Upper lobe of left lung (tissue), 6 donors: ENCODE measurements at places on chromosomes 16 and 17. TPM values are rescaled to one million over a fixed set of nuclear protein-coding genes. Genes with fewer than 3 reads are reported as not detected.

The CTRB1 gene
- not detected for total RNA-seq

The RPRML gene
- total RNA-seq, result not detected

The LRRC37A gene
- 1.6 TPM for total RNA-seq

The IRF8 gene
- 141 TPM for total RNA-seq

The PRKCA gene
- total RNA-seq, result 16.1 TPM

The UBTF gene
- 73.1 TPM for total RNA-seq

The EXOC7 gene
- total RNA-seq, result 133 TPM

The P4HB gene
- 450 TPM for total RNA-seq

The ZNF385C gene
- 1.6 TPM for total RNA-seq

DNA sequence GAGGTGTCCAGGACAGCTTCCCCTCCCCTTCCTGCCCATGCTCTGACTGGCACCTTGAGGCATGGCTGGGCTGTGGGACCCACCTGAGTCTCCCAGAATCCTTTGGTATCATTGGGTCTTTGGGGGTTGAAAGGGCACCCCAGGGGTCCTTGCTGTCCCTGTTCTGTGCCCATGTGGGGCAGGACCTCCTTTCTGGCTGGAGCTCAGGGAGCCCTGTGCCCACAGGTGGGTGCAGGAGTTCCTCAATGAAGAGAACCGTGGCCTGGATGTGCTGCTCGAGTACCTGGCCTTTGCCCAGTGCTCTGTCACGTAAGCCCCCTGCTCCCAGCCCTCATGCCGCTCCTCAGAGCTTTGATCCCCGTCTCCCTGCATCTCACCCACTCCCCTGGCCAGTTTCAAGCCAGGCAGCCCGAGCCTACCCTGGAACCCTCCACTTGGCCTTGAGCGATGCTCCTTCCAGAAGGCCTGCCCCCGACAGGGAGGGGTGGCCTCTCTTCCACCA, 11.8 kb downstream of the FMNL1 start:
- peak; percentile 22 for DNase-seq

DNA sequence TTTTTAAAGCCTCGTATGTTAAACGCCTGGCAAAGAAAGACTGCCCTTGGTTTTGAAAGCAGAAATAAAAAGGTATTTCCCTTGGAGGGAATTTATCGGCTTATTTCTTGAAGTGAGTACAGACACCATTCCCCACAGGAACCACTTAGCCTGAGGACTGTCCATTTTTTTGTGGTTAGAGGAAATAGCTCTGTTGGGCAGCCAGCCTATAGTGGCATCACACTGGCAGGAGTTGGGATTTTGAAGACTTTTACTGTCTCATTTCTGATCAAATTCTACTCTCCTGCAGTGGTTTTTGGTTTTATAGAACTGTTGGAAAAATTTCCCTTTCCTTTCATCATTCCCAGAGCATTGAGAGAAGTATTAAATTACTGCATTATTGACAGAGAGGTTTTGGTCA, 34.1 kb upstream of the CDC6 start:
- DNase-seq, result no peak

DNA sequence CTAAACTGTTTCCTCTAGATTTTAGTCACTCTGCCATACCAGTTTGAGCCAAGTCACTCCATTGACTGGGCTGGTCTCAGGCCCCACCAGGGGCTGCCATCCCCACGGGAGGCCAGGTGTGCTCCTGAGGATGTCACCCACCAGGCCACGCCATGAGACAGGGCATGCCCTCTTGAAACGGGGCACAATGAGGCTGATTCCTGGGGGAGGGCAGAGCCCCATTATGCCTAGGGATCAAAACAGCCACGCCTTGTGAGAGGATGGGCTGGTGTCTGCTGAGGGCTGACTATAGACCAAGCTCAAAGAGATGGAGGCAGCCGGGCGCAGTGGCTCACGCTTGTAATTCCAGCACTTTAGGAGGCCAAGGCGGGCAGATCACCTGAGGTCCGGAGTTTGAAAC, 21.5 kb downstream of the GINS2 start:
- no peak for DNase-seq

- DNase-seq, result no peak
Observed at GRCh38 chr17:81057079-81057730, 22.3 kb downstream of the BAIAP2 start.

DNA sequence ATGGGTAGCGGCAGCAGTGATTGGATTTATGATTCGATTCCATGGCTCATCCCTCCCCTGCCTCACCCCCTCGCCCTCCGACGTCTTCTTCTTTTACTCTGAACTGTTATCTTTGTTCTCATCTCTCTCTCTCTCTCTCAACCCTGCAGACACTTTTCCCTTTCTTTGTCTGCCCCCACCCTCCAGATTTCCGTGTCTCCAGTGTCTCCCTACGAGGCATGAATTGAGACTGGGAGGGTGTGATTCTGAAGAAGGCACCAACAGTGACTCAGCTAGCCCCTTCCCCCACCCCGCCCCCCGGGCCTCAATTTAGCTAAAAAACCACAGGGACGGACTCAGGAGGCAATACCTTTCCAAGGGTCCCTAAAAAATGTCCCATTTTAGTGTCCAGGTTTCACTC, 47.6 kb upstream of the STH start:
- DNase-seq, result no peak

DNA sequence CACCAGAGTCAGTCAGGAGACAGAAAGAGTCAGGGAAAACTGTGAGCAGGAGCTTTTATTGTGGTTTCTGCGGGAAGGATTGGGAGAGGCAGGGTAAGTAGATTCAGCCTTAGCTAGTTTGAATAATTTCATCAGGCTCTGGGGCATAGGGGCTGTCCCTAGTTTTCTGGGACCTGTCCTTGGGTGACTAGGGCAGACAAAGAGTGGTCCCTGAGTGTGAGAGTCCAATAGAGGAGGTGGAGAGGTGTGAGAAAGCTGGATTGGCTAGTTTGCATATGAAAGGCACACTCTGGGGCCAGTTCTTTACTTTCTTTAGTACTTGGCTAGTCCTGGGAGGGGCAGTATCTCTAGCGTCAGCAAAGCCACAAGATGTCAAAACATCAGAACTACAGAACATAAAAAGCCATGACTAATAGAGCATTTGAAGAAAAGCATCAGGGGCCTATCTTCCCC, 255.6 kb downstream of the HS3ST3A1 start:
- no peak for DNase-seq

DNA sequence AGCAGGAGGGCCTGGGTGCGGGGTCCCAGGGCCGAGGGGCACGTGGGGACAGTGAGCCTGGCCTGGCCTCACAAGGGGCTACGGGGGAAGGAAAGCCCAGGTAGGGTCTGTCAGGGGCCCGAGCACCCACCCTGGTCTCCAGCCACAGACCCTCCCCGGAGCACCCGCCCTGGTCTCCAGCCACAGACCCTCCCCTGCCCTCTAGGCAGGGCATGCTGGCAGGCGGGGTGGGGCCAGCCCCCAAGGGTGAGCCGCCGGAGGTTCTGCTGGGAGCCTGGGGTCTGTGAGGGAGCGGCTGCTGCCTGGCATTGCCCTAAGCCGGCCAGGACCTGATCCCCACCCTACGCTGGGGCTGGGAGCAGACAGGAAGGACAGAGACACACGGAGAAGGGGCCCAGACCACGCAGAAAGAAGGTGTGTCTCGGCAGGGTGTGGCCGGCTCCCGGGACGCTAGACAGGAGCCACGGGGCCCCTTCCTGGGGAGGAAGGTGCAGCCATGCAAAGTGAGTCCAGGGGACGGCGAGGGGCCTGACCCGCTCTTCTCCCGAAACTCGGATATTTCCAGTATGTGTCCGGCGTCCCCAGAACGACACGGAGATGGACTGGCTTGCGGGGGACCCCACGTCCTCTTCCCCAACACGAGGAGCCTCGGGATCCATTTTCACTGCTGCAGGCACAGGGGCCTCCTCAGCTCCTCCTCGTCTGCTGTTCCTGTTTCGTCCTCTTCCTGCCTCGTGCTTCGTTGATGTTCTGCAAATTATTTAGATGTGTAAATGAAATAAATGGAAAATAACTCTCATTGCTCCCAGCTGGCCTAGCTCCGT, 15.5 kb downstream of the UTS2R start:
- DNase-seq, result no peak

DNA sequence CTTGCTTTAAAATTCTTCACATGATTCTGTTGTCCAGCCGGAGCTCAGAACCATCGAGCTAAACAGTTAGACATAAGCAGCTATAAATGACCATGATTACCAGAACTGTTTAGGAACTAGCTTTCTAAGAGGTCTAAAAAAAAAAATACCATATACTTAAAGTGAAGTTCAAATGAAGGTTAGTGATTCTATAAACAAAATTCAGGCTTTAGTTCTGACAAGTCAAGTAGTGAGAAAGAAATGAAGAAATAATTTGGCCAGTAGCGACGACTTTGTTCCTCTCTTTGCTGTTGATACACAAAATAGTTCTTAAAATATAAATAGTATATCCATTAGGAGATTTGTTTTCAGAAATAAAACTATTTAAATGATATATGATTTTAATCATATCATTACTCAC, 27.7 kb downstream of the ABCA8 start:
- DNase-seq, result no peak

- DNase-seq, result peak; percentile 3
Observed at GRCh38 chr17:57957120-57957850, 2.1 kb upstream of the CUEDC1 start.

- no peak for DNase-seq
Observed at GRCh38 chr16:12330946-12331345, 354.4 kb downstream of the SNX29 start.

- no peak for DNase-seq
Observed at GRCh38 chr16:86818671-86819532, 240.6 kb downstream of the FOXL1 start.

GRCh38 chr16:66856801-66857200, 12.6 kb downstream of the CA7 start:
- DNase-seq, result peak; percentile 29

GRCh38 chr17:78997881-78998280, 11.7 kb downstream of the CANT1 start:
- DNase-seq, result no peak

GRCh38 chr16:89099905-89100304, 6.3 kb downstream of the ACSF3 start:
- DNase-seq, result peak; percentile 55

- no peak for DNase-seq
Observed at GRCh38 chr17:44273607-44274006, 5.7 kb upstream of the SLC4A1 start.

- no peak for DNase-seq
Observed at GRCh38 chr16:75572864-75573542, 6.8 kb downstream of the GABARAPL2 start.

GRCh38 chr16:25750488-25751216, 58.9 kb downstream of the HS3ST4 start:
- no peak for DNase-seq

DNA sequence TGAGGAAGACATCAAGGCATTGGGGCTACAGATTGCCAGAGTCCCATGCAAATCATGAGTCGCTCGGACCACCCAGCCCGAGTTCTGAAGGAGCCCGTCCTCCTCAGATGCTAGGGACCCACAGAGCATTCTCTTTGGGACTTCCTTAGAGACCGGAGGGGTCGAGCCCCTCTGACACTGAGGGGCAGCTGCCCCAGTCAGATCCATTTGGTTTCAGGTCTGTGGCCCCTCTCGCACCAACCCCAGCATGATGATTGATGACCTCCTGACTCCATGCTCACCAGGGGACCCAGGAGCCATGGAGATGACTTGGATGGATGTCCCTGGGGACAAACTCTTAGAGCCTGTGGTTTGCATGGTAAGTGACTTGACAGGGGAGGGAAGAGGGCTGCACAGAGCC, 8.0 kb downstream of the PDF start:
- DNase-seq, result no peak

GRCh38 chr16:78761427-78761826, 662.0 kb downstream of the WWOX start:
- DNase-seq, result no peak

DNA sequence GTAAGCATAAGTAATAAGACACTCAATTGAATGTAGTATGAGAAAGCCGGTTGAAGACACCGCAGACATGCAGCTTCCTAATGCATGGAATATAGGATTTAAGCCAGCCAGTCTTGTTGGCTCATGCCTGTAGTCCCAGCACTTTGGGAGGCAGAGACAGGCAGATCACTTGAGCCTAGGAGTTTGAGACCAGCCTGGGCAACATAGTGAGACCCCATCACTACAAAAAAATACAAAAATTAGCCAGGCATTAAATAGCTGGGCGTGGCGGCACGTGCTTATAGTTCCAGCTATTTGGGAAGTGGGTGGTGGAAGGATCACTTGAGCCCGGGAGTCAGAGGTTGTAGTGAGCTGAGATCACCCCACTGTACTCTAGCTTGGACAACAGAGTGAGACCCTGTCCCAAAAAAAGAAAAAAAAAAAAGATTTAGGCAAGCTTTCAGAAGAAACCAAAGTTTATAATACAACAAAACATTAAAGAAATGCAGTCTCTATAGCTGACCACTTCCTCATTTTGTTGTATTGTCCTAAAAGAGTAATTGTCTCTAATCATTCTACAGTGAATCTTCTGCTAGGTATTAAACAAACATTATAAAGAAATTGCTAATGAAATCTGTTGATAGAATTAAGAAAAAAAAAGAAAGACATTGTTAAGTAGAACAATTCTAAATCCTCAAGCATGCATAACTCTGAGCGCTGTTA, 68.6 kb upstream of the KIFC3 start:
- no peak for DNase-seq

GRCh38 chr16:89909777-89910716, 8.6 kb upstream of the MC1R start:
- DNase-seq, result peak; percentile 76

DNA sequence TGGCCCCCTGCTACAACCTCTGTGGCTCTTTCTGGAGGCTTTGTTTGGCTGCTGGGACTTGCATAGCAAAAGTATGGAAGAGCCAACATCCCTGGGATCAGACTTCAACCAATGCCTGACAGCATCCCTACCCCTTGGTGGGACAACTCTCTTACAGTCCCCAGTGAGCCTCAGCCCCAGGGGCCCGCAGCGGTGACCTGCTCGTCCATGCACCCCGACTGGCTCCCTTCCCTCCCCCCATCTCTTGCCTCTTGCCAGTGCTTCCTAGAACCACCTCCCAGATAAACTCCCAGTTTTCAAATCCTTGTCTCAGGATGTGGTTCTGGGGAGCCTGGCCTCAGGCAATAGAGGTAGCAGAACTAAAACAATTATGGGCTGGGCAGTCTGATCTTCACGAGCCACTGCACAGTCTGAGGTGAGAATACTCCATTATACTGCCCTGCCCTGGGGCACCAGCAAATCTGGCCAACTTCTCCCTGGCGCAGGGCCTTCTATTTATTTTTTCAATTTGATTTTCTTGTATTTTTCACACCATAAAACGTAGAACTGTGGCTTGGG, 86.6 kb upstream of the BRD7 start:
- DNase-seq, result no peak

DNA sequence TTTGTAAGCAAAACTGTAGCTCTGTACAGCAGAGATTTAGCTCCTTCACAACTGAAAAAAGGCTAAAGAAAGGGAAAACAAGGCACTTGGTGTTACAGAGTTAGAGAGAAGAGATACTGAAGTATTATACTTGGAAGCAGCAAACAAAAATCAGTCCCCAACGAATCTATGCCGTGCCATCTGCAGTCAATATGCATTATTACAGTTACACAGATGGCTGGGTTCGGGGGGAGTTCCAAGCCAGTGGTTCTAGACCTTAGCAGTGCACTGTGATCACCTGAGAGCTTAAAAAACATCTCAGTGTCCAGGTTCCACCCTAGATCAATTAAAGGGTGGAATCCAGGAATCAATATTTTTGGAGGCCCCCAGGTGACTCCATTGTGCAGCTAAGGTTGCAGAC, 489.9 kb downstream of the SHISA9 start:
- DNase-seq, result no peak
